ENCODE measurements at places on chromosomes 3 and 15.
A peak's percentile ranks its signal among the peaks of the same experiment; 100 is the strongest.

GRCh38 chr3:79028916-79029315 is 738.9 kb downstream of the ROBO1 start:
- DNase-seq: no peak

GRCh38 chr3:9826815-9827573 is 16.8 kb downstream of the RPUSD3 start:
- DNase-seq: no peak

- no peak for DNase-seq
Measured at GRCh38 chr3:17743658-17743995, 1.2 kb upstream of the TBC1D5 start.

DNA sequence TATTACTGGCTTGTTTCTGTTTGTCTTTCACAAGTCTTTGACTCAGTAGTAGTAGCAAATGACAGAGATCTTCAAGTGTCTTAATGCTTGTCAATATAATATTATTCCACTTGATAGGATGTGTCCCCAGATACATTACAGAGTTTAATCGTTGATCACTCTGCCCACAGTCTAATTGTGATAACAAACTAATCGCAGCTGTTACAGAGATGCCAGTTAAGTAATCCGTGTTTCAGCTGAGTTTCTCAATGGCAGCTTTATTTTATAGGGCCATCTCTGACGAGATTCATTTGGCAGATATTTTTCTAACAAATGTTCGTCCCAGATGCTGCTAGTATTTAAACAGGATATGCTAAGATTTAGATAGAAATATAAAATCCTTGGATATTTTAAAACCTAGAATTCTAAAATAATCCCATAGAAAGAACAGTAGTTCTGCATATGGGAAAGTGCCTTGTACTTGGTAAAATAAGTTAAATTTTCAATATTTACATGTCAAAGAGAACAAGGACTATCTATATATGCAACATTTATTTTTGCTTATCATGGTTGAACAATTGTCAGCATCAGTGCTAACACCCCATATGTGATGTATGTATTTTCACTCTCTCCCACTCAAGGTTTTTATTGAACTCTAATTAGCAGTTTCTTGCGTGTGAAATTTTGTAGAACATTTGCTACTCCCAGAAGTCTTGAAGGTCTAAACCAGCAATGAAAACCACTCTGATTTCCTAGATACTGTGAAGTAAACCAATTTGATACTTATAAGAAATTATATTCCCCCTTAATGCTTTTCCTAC is 185.5 kb downstream of the MBNL1 start:
- no peak for DNase-seq

GRCh38 chr3:188294823-188295487 is 141.0 kb downstream of the LPP start:
- peak; percentile 70 for DNase-seq

DNA sequence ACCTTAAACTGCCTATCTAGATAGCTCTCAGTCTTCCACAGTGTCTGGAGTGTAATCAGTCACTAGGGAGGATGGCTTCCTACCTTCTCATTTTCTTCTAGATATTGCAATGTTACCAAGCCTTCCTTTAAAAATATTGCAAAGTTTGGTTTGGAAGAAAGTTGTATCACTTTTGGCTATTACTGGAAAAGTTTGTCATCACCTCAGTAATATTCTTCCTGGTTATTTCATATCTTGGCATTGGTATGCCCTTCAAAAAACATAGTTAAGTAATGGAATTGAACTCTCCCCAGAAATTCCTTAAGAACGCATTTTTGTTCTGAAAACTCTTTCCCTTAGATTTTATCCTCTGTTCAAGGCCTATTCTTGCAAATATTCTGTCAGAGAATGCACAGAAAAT is 179.3 kb upstream of the MME start:
- no peak for DNase-seq

GRCh38 chr3:77707281-77707680 is 667.4 kb downstream of the ROBO2 start:
- no peak for DNase-seq

- DNase-seq: no peak
Measured at GRCh38 chr3:5800965-5801364, 613.5 kb downstream of the EDEM1 start.

GRCh38 chr3:158925021-158925420 is 123.2 kb downstream of the MFSD1 start:
- no peak for DNase-seq

DNA sequence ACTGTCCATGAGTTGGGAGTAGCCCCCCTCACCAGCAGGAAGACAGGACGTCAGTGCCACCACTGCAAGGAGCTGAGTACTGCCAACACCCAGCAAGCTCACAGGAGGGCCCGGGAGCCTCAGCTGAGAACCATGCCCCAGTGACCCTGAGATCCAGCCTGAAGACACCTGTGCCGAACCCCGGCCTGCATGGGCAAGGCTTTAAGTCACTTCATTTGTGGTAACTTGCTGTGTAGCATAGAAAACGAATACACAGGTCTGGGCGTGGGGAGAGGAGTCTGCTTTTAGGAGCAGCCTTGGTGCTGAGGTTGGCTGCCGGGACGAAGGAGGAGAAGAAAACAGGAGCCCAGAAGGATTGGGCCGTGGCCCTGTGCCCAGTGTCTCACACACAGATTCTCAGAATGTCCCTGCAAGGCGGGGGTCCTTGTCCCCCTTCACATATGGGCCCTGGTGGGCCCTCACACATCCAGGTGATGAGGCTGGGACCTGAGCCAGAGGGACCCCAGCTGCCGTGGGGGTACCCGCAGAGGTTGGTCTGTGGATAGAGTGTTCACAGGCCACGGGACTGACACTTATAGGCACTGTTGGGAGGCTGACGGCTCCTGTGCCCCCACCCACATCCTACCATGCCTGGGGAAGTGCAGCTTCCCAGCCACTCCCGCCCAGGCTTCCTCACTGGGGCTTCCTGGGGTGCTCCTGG is 85.3 kb downstream of the PLXNA1 start:
- no peak for DNase-seq

DNA sequence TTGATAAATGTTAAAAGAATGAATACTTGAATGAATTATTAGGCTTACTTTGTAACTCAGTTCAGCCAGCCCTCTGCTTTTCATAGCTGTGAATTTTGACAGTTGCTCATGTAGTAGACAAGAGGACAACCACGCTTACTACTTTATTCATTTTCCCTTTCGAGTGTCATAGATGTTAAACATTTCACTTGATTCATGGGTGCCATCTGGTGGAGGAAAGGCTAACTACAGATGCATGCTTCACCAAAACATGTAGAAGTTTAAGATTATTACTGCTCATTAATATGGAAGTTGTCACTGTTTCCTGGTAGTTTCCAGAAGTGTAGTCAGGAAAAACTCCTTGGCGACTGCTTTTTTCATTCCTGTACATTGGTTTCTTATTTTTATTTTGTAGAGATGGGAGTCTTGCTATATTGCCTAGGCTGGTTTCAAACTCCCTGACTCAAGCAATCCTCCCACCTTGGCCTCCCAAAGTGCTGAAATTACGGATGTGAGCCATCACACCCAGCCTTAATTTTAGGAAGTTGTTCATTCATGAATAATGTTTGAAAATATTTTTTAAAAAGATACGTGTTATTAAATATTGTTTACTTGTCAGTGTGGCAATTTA is 163.2 kb downstream of the B3GALNT1 start:
- DNase-seq: peak; percentile 67

DNA sequence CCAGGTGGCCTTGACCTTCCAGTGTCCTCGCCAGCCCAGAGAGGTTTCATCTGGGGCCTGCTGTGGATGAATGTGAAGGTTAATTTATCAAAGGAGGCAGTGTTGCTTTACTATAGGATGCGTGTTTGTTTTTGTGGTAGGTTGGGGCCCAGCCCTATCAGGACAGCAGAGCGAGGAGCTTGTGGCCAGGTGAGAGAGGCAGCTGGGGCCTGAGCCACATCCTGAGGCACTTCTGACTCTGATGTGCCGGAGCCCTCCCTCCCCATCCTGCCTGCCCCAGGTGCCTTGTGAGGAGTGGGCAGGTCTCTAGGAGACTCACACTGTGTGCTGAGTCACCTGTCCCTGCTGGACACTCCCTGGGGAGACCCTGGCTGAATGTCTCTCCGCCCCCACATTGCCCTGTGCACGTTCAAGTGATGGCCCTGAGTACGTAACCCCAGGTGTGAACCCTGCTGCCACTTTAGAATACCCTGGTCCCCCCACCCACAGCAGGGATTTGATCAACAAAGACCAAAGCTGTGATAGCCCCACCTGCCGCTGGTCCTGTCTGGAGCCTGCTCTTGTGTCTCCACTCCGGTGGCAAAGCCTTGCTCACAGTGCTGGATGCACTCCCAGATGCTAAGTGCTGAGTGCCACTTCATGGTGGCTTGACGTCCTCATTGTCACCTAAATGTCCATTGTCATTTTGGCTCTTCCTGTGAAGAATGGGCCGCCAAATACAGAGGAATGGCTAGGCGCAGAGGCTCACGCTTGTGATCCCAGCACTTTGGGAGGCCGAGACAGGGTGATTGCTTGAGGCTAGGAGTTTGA is 16.0 kb downstream of the FBLN2 start:
- DNase-seq: no peak

GRCh38 chr3:25582242-25582641 is 82.5 kb downstream of the TOP2B start:
- peak; percentile 5 for DNase-seq

DNA sequence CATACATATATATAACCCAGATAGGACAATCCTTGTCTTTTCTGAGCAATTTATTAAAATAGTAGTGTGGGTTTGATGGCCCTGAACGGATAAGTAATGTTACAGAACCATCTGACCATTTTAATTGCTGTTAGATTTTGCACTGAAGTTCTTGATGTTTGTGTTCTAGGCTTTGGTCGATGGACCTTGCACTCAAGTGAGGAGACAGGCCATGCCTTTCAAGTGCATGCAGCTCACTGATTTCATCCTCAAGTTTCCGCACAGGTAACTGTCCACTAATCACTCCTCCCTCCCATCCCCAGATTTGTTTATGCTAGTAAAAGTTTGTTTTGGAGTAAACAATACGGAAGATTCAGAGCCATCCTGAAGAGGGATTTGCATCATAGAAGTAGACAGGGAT is 1.3 kb downstream of the RPL14 start:
- DNase-seq: no peak

DNA sequence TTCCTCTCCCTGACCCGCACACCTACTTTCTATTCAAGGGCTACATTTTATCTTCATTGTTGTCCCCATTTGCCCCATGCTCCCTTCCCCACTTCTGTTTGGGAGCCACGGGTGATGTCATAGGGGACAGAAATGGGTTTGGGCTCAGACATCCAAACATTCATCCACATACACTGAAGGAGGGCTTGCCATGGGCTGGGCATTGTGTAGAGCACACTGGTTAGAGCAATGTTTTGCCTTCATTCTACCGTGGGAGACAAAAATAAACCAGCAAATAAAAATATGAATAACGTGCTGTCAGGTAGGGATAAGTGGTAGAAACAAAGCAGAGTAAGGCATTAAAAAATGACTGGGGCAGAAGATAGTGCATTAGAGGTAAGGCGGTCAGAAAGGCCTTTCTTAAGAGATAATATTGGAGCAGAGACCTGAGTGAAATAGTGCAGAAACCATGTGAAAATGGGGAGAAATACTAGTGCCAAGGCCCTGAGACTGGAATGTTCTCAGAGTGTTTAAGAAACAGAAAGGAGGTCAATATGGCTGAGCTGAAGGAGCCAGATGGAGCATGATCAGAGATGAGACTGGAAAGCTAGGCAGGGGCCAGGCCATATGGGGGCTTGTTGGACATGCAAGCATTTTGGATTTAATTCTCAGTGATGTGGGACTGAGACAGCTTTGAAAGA is 40.9 kb upstream of the CLSTN2 start:
- no peak for DNase-seq

DNA sequence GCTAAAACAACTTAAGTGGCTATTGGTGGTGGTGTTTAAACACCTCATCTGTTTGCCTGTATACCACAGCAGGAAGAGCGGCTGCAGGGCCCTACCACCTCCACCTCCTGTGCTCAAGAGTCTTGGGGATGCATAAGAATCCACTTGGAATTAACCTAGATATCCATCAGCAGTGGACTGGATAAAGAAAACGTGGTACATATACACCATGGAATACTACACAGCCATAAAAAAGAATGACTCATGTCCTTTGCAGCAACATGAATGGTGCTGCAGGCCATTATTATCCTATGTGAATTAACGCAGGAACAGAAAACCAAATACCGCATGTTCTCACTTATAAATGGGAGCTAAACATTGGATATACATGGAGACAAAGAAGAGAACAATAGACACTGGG is 76.8 kb downstream of the SETMAR start:
- DNase-seq: no peak

- no peak for DNase-seq
Measured at GRCh38 chr3:180416111-180416594, 185.8 kb upstream of the TTC14 start.

DNA sequence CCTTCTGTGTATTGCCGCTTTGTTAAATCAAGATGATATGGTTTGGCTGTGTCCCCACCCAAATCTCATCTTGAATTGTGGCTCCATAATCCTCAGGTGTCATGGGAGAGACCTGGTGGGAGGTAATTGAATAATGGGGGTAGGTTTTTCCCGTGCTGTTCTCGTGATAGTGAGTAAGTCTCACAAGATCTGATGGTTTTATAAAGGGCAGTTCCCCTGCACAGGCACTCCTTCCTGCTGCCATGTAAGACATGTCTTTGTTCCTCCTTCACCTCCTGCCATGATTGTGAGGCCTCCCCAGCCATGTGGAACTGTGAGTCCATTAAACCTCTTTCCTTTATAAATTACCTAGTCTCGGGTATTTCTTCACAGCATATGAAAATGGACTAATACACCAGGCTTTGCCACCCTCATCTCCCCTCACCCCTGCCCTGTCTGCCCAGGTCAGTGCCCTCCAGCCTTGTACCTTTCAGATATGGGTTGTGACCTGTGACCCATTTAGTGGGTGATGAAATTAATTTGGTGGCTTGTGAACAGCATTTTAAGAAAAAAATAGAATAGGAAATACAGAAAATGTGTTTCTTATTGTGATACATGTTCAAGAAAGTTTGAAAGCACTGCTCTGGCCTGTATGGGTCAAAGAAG is 56.1 kb upstream of the MCF2L2 start:
- no peak for DNase-seq

GRCh38 chr3:126108676-126109050 is 24.7 kb upstream of the SLC41A3 start:
- DNase-seq: no peak

DNA sequence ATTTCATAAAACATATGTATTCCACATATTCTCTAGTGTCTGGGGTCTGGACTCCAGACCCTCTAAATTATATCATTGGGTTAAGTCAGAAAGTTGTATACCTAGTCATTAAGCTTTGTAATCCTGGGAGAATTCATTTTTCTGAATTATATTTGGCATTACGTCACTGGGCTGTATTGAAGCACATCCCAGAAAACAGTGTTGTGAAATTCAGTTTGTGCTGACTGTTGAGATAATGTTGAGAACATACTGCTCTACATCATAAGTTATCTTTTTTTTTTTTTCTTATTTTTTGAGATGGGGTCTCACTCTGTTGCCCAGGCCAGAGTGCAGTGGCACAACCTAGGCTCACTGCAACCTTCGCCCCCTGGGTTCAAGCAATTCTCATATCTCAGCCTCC is 153.1 kb upstream of the STT3B start:
- no peak for DNase-seq

- no peak for DNase-seq
Measured at GRCh38 chr15:80241508-80241907, 10.5 kb downstream of the CTXND1 start.
